ENCODE measurements at places on chromosomes 7 and 10.

DNA sequence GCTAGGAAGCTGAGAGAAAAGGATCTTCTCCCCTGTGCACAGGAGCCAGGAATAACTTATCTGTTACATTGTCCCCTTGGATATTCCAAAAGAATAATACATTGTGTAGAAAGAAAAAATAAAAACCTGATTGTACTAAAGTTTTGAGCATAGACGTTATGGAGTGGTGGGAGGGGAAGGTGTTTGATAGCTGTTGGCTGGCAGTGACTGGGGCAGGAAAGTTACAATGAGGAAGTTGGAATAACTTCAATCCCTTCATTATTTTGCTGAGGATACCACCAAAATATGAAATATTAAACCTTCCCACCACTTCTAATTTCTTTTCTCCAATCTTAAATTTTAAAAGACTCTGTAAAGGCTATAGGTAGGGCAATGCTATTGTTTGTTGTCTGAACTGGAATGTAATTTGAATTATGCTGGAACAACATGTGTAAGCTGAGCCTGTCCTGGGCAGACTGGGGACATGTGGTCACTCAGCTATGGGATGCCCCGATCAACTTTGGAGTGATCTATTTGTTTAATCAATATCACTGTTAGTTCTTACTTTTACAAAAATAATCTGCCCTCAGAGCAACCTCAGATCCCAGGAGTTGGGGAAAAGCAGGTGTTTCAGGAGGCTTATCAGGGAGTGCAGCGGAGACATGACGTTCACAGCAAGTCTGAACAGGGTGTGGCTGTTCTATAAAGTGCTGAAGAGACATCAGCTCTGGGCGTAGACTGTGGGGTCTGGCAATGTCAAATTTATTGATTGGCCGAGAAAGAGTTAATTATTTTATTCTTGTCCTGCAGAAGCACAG, 20.8 kb downstream of the CYP3A43 start:
- DNase-seq = no peak

DNA sequence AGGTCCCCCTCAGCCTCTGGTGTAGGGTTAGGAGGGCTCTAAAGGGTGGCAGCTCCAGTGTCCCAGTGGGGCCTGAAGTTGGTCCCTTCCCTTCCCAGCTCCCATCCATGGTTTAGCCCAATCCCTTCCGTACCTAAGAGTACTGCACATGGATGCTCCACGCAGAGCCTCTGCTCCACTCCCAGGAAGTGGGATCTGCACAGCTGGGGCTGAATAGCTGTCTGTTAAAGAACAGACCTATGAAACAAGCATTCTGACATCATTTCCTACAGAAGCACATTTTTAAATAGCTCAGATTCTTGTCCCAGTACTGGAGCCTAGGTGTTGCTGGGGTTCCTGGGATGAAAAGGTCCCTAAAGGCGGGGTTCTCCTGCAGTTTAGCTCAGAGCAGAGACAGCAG, 135.9 kb downstream of the ZMYND11 start:
- no peak for DNase-seq

- no peak for DNase-seq
These were observed 14.2 kb upstream of the ZNF786 start for GRCh38 chr7:149104749-149105148.

- DNase-seq = no peak
These were observed 61.9 kb downstream of the AP3M1 start for GRCh38 chr10:74088722-74089121.

DNA sequence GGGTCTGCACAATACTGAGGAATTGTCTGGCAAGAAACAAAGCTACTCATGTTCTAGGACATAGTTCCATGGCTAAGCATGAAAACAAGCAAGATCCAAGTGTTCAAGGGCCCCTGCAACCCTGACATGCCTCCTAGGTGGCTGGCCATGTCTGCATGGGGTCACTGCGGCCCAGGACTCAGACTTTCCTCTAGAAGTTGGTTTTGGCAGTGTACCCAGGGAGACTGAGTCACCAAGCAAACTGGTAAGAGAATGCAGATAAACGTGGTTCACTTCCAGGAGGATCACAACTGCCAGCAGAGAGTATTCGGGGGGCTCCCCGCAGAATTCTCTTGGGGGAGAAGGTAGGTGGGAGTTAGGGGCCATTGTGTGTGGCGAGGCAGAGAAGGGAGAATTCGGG, 7.4 kb upstream of the PFKFB3 start:
- no peak for DNase-seq

GRCh38 chr10:42983591-42983990, 93.3 kb upstream of the RET start:
- DNase-seq = no peak

DNA sequence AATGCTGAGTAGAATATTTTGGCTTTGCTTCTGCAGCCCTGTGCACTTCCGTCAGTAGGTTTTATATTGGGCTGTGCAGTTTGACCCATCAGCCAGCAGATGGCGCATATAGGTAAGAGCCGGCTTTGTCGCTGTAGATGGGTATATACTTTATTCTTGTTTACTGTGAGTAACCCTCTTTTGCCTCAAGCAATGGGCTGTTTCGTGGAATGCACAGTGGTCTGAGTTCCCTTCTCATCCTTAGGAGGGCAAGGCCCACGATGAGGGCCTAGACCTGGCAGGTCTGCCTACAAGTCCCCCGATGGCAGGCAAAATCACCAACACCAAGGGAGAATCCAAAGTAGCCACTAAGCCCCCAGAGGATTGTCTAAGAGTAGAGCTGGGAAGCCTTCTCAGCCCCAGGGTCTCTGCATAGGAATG, 1002.9 kb upstream of the KCND2 start:
- DNase-seq = no peak

DNA sequence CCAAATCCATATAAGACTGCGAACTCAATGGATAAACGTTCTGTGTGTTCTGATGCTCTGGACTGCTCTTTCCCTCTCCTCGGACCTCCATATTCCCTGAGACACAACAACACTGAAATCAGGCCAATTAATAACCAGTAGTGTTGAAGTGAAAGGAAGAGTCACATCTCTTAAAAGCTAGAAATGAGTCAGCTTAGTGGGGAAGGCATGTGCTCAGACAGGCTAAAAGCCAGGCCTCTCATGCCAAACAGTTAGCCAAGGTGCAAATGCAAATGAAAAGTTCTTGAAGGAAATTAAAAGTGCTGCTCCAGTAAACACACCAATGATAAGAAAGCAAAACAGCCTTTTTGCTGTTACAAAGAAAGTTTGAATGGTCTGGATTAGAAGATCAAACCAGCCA, 29.3 kb downstream of the TNS3 start:
- DNase-seq = no peak

GRCh38 chr10:129844216-129844766, 119.8 kb downstream of the EBF3 start:
- no peak for DNase-seq

GRCh38 chr7:157797361-157797760, 460.6 kb downstream of the DNAJB6 start:
- no peak for DNase-seq
